IMR-90 (cell line): ENCODE measurements at places on chromosomes 2 and 18. TPM values are rescaled to one million over a fixed set of nuclear protein-coding genes. Genes with fewer than 3 reads are reported as not detected.

- DNase-seq = peak; percentile 15
Measured at GRCh38 chr2:32715391-32715841, 87.6 kb downstream of the TTC27 start.

DNA sequence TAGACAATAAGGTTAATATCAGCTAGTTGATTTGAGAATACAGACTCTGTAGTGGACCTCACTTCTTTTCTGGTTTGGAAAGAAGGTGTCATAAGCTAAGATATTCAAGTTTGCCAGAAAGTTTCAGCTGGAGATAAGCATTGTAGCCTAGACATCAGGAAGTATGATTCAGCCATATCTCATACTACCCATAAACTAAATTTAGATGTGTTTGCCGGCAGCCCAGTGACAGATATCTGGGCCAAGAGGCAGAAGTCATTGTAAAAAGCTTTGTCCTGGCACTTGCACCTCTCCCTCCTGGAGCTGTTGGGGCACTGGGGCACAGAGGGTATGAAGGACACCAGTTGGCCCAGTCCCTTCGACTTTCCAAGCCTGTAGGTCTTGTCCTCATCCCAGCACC is 128.0 kb downstream of the EPHA4 start:
- peak; percentile 85 for DNase-seq

DNA sequence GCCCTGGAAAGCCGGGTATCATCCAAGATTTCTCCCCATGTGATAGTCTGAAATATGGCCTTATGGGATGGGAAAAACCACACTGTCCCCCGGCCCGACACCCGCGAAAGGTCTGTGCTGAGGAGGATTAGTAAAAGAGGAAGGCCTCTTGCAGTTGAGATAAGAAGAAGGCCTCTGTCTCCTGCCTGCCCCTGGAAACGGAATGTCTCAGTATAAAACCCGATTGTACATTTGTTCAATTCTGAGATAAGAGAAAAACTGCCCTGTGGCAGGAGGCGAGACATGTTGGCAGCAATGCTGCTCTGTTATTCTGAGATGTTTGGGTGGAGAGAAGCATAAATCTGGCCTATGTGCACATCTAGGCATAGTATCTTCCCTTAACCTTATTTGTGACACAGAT is 26.8 kb downstream of the RUFY4 start:
- no peak for DNase-seq

The DYSF gene
- 0.09 and 0.10 TPM in 2 replicates for polyA plus RNA-seq

DNA sequence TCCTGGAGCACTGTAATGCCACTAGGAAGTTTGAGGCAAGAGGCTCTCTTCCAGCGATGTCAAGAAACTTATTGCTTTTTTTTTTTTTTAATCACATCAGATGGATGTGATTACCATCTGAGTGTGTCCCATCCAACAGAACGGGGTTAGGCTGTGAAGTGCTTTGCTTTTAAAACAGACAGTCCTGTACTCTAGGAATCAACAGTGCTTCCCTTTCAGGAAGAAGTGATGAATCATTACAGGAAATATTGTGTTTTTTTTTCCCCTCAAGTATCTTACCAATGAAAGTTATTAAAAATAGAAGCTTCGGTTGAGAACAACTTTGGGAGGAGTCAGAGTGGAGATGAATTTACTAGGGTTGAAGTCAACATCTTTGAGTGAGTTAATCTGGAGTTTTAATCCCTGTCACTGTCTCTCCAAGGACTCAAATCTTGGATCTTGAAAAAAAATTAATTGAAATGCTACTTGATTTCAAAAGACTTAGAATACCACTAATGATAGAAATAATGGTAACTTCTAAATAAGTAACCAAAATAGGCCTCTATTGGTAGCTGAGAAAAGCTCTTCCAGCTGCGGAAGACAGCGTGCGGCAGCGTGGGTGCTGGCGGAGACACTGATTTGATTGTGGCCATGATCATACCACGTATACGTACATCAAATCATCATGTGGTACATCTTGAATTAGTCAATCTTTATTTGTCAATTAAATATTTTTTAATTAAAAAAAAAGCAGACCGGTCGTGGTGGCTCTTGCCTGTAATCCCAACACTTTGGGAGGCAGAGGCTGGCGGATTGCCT is 45.5 kb downstream of the GATA6 start:
- DNase-seq = peak; percentile 57

DNA sequence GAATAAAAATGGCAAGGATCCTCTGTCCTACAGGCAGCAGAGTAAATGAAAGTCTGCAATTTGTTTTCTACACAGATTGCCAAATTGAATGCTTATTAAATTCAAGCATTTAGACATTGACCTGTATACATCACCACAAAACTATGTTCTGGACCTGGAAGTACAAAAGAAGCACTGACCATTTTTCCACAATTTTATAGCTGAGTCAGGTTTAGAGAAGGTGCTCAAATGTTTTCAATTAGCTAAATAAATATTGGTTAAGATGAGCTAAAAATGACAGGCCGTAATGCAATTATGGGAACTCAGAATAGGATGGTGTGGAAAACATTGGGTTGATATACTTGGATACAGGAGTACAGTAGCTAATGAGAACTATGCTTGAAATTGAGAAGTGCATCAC is 490.7 kb upstream of the MEIS1 start:
- DNase-seq = no peak

The POLR1B gene
- 10.5 and 10.9 TPM in 2 replicates for polyA plus RNA-seq

DNA sequence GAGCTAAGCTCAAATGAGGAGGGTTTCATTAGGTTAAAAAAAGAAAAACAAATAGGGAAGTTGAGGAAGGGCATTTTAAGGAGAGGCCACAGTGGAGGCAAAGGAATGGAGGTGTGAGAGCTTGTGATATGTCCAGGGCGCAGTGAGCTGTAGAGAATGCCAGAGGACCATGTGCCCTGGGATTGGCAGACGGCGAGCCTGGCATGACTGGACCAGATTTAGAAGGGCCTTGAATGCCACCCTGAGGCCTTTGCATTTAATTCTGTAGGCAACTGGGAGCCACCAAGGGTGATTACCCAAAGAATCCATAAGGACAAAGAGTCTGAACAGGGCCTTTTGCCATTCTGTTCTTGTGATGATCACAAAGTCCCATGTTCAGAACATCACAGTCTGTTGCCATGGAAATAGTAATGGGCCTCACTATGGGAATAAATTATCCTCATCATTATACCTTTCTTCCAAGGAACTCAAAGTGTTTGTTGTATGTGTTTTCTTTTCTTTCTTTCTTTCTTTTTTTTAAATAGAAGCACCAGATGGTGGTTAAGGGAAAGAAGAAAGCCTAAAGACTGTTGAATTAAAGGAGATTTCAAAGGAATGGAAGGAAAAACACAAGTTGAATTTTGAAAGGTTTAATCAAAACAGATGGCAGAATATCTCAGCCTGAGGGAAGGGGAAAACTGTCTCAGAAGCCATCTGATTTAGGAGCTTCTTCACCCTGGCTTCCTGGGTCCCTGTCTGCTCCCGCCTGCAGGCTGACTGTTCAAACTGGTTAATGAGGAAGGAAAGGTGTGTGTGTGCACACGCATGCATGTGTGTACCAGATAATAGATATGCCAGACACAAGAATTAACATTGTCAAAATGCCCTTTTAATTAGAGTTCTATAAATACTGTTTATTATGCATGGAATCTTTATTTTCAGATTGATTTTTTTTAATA is 31.6 kb upstream of the NCOA1 start:
- no peak for DNase-seq

The CNTNAP5 gene
- not detected in 2 replicates for polyA plus RNA-seq
